ENCODE measurements at places on chromosomes 12 and 14.

GRCh38 chr12:54394986-54395385, 10.5 kb upstream of the ZNF385A start:
- DNase-seq: no peak

DNA sequence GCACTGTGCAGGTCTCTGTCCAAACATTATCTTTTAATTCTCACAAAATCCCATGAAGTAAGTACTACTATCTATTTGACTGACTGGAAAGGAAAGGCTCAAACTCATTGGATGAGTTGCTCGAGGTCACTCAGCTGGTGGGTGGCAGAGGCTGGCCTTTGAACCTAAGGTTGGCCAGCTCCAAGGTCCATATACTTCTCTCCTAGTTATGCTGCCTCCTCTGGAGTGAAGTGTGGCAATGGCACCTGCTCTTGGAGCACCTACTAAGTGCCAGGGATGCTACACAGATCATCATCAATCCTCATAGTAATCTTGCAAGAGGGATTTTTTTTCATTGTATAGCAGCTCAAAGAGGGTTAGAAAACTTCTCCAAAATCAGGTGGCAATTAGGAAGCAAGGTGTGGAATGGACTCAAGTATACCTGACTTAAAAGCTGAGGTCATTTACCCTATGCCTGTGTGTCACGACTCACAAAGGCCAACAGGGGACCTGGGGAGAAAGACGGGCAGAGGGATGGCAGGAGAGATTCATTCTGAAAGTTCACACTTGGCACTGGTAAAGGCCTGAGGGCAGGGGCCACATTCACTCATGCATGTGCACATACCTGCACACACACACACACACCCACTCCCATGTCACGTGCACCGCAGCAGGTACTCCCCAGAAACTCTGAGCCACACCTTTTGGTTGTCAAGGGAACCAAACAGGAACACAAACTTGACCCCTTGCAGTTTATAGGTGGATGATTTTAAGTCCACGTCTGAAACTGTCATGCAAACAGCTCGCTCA, 146.4 kb downstream of the FOXN3 start:
- DNase-seq: no peak

- DNase-seq: no peak
Observed at GRCh38 chr12:24773996-24774395, 174.9 kb downstream of the BCAT1 start.

DNA sequence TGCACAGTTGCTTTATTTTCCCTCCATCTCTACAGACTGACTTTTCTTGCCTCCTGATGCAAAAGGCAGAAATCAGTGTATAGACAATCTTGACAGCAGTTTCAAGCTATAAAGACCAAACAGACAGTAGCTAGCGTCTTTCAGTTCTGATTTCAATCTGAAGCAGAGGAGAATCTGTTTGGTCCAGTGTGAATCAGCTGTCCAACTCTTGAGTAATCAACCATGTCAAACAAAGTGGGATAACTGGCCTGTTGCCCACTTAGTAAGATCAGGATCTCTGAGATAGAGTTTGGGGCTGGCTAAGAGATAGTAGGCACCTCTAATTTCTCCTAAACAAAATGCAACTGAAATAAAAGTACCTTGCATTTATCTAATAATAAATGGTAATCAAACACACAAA, 797.4 kb upstream of the FBXO33 start:
- DNase-seq: no peak

DNA sequence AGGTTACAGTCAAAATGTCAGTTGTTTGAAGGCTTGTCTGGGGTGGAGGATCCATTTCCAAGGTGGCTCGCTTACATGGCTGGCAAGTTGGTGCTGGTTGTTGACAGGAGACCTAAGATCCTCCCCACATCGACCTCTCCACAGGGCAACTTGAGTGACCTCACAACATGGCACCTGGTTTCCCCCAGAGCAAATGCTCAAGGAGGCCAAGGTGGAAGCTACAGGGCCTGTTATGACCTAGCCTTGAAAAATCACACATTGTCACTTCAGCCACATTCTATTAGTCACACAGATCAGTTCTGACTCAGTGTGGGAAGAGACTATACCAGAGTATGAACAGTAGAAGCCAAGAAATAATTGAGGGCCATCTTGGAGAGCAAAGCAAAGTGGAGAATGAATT, 11.3 kb upstream of the GNG2 start:
- no peak for DNase-seq

DNA sequence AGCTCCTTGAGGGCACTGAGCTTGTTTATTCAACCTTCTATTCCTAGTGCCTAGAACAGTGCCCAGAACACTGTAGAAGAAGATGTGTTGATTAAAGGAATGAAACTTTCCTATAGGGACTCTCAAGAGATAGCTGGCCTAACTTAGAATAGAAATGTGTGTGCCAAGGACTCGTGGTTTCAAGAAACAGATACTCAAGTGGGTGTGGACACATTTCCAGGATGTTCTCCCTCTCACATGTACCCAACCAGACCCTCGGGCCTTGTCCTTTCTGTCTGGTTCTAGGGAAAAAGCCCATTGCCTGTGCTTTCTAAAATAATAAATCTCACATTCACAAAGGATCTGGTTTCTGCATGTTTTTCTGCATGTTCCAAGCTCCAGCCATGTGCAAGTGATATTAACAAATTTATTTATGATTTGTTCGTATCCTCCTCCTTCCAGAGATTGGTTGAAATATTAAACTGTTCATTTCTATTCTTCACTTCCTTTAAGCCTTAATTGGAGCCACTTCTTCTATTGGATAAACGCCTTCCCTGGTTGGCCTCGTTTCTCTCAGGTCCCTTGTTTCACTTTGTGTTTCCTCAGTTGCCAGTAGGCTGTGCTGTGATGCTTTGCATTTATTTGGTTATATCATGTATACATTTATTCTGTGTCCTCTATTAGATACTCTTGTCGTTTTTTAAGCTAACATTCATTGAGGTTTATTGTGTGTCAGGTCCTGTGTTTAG, 89.8 kb downstream of the CRADD start:
- DNase-seq: no peak

DNA sequence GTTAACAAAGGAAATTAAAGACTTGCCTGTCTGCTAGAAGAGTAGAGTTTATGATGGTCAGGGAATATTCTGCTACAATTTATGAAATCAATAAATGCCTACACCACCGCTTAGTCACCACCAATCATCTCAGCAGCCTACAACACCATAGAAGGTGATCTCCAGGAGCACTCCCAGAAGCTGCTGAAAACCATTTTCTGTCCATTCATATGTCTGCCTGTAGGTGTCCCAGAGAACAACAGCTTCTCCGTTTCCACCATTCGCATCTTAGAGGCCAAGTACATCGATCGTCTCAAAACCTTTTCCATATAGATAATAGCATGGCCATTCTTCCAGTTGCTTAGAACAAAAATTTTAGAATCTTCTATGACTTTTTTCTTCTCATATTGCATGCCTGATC, 303.4 kb downstream of the KCNC2 start:
- DNase-seq: no peak

DNA sequence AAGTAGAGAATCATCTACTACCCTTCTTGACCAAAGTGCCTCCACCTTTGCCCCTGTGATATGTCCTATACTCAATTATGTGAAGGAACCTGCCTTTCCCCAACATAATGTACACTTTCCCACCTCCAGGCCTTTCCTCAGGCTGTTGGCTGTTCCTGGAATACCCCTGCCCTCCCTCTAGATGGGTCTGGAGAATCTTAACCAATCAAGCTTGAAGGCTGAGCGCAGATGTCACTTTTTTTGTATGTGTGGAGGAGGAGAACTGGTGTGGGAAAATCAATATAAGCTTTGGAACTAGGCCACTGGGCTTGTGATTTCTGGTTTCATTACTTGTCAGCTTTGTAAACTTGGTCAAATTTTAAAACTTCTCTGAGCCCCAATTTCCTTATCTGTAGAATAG, 4.7 kb downstream of the BMAL2 start:
- peak; percentile 29 for DNase-seq

DNA sequence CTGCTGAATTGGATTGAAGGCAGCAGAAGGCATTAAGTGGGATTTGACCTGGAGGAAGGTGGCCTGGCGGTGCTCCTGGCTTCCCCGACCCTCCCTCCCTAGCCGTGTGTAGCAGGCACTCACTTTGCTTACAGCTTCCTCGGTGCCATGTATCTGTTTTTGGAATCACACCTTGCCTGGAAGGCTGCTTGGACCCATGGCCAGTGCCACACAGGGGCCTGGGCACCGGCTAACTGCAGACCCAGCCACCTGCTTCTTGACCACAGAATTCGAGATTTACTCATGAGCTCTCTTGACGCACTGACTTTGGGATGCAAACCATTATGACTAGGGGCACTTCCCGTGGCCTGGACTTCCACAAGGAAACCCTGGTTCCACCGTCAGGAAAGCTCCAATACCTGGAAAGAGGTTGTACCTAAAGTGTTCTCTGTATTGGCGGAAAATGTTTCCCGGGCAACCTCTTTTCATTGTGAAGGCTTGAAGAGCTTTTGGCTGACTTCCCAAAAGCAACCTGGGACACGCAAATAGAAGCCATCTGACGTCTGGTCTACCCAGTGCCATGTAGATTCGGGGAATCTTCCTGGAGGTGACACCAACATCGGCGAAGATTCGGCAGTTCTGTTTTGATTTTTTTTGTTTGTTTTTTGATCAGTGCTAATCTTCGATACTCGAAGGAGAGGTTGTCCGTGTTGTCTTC, 125.6 kb upstream of the RTL1 start:
- DNase-seq: no peak

- no peak for DNase-seq
Observed at GRCh38 chr14:93200553-93200952, 6.3 kb downstream of the GON7 start.

- no peak for DNase-seq
Observed at GRCh38 chr12:93536766-93537488, 35.5 kb upstream of the SOCS2 start.

DNA sequence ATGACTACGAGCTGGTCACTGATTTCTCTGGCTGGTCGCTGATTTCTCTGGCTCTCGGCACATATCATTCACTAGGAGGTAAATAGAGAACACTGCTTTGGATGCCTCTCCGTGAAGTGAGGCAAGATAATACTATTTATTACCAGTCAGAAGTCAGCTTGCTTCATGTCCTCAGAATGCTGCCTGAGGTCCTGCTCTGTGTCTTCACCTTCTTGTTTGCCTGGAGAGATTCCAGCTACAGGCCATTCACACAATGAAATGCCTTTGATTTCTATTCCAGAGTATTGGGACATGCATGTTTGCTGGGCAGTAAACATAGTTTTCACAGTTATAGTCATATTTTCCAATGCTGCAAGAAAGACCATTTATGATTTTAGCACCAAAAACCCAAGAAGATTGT, 106.7 kb downstream of the AEBP2 start:
- no peak for DNase-seq

DNA sequence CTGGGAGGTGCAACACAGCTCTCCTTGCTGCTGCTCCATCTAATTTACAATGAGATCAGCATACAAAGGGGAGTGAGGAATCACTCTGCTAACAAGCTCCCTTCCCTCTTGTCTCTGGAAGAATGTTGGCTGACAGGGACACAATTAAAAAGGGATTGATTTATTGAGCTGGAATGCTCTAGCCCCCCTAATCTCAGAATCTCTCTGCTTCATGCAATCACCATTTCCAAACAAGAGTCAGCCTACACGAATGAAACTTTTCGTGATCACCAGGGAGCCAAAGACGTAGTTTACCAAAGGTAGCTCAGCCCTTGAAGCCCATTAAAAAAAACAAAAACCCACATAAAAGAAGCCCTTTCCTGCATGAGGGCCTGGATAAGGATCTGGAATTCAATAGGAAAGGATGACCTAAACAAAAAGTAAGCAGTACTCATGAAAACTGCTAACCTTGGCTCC, 223.8 kb downstream of the C12orf75 start:
- DNase-seq: no peak

DNA sequence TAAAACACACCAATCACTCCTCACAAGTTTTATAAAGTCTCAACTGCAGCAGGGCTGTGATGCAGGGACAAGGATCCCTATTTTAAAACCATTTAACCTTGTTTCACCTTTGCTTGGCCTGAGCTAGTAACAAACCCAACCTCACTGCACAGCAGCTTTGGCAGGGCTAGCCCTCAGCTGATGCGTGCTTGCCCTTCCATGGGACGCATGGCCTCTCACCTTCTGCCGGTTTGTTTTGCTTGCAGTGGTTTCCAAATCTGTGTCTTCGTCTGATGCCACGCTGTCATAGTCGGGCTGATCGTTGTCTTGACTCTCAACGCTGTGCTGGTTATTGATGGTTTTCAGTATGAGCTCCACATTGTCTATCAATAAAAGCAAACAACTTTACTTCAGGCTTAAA, 43.3 kb downstream of the GIT2 start:
- no peak for DNase-seq

DNA sequence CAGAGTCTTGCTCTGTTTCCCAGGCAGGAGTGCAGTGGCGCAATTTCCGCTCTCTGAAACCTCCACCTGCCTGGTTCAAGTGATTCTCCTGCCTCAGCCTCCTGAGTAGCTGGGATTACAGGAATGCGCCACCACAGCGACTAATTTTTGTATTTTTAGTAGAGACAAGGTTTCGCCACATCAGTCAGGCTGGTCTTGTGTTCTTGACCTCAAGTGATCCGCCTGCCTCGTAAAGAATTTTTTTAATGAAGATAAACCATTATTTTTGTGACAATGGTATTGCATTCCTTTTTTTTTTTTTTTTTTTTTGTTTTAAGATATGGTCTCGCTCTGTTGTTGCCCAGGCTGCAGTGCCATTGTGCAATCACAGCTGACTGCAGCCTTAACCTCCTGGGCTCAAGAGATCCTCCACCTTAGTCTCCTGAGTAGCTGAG, 25.8 kb downstream of the ACVR1B start:
- DNase-seq: no peak

DNA sequence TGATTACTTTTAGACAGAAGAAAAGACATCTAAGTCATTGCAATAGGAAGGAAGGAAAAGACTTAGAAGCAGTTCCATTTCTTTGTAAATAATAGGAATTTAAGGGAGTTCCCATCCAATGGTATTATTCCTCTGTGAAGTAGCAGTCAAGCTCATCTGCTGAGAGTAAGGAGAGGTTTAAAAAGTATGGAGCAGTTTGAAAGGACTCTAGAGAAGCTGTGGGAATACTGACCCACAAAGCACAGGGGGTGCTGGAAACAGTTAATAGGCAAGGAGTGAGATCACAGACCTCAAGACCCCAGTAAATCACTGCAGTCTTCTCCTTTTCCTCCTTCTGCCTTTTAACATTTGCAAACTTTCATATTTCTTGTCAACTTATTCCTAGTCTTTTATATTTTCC, 428.5 kb downstream of the ADAMTS20 start:
- DNase-seq: no peak

DNA sequence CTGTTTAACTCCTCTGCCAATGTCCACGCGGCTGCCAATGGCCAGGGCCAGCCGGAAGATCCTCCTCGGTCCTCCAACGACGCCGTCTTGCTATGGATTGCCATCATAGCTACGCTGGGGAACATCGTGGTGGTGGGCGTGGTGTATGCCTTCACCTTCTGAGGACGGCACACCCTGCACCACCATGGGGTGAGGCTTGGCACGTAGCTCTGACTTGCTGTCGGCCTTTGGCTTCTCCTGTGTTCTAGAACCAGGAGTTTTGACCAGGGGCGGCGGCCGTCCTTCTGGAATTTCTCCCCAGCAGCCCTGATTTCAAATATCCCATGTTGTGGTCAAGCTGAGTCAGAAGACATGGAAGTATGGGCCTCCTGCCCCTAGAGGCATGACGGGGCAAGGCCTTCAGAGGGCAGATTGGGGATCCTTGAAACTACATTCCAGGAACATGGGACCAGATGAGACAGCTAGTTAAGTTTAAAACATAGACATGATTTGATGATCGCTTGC, 47.5 kb downstream of the C14orf132 start:
- no peak for DNase-seq

- no peak for DNase-seq
Observed at GRCh38 chr12:29769162-29769858, 14.4 kb downstream of the TMTC1 start.

- DNase-seq: no peak
Observed at GRCh38 chr12:53625373-53625945, 723 bp downstream of the ATF7 start.

Data from WERI-Rb-1 (cell line).